AG04449 (cell line): ENCODE measurements at places on chromosomes 1 and 21.

GRCh38 chr21:33035147-33035546, 9.4 kb downstream of the OLIG2 start:
- DNase-seq: no peak

DNA sequence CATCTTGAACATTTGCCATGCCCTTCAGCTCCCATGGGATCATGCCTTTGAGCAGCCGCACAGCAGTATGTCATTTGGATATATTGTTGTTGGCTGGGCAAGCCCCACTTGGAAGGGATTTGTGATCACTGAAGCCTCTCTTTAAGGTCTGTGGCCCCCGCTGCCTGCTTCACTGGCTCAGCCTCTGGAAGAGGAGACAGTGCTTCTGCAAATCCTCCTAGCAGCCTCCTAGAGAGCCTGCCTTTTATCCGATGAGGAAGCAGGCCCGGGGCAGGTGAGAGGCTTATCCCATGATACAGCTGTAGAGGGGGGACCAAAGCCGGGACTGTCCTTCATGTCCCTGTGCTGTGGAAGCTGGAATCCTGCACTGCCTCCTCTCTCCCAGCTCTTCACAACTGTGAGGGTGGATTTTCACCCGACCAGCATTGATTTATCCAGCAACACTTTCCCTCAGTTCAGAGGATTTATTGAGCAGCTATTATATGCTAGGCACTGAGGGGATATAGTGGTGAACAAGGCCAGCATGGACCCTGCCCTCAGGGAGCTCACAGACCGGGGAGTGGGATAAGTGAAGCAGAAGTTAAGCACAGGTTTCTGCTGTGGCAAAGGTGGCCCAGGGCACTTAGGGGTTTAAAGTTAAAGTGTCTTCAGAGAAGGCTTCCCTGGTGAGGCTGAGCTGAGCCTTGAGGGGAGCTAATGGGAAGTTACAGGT, 3.9 kb downstream of the TMEM61 start:
- DNase-seq: no peak

DNA sequence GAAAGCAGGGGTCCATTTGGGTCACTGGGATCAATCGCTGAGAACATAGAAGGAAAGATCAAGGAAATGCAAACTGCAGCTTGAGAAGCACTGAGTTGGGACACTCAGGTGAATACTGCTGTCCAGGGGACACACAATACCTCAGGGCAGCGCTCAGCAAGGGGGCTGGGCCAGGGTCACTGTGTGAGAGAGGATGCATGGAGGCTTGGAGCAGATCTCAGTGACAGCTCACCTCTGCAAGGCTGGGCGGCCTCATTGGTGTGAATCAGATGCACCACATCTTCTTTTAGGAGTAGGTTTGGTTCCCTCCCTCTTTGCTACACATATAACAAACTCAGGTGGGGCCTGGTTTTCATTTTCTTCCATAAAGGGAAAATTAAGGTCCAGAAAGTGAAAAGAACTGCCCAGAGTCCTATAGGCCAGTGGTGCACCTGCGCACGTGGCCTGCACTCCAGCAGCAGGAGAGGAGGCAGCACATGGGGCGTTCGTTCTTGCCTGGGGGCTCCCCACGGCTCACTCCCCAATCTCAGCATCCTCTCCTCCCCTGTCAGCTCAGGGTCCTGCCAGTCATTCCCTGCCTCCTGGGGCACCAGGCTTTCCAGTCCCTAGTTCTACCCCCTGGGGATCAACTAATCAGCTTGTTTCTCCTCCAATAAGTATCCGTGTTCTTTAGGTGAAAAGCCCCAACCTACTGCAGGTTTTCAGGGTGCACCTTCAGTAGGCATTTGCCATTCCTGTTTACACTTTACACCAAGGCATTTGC, 1.5 kb downstream of the A3GALT2 start:
- no peak for DNase-seq

- no peak for DNase-seq
These were observed 36.0 kb upstream of the SLC35F3 start for GRCh38 chr1:233868461-233868860.

DNA sequence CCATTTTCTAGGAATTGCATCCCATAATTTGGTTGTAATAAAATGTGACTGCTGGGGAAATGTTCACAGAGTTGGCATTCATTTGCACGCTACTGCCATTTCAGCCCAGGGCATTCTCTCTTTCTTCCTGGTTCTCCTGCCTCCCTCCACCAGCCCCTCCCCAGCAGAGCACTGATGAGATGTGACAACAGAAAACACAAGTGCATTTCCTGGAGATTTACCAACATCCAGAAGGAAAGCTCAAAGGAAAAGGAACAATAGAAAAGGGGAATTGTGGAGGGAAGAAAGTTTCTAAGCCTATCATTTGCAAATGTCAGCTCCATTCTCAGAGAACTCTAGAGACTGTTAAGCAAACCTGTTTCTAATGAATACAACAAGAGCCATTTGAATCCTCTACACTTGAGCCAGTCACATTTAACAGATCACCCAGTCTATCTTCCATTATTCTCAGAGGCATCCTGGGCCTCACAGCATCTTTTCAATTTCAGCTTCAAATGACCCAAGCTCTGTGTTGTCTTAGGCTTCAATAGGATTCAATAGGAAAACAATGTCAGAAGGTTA, 395.6 kb upstream of the PBX1 start:
- no peak for DNase-seq

GRCh38 chr21:45078877-45079281, 4.5 kb downstream of the ADARB1 start:
- DNase-seq: no peak

DNA sequence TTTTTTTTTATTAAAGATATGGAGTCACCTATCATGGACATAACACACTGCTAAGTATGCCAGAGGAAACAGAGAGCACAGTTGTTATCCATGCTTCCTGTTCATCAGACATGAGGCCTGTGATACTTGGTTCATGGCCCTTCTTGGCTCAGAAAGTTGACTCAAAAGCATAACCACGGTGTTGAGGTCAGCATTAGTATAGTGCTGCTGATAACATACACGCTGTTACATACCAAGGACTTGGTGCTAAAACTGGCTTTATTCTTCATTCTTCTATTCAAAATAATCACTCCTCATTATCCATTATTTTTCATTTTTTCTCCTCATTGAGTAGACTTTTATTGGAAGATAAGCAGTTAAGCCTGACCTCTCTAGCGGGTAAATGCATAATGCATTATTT, 464.1 kb downstream of the ADGRL2 start:
- no peak for DNase-seq
